Naive B cell (primary cell): ENCODE measurements at places on chromosomes 6 and 20. TPM values are rescaled to one million over a fixed set of nuclear protein-coding genes. Genes with fewer than 3 reads are reported as not detected.

MYLK4 gene
- not detected for polyA plus RNA-seq

LGSN gene
- polyA plus RNA-seq, result not detected

ZFP57 gene
- 1.8 TPM for polyA plus RNA-seq

HTR1E gene
- not detected for polyA plus RNA-seq

ANGPT4 gene
- polyA plus RNA-seq, result not detected

ASIP gene
- polyA plus RNA-seq, result not detected

FUCA2 gene
- 10.7 TPM for polyA plus RNA-seq

C6orf163 gene
- 0.65 TPM for polyA plus RNA-seq

ADGRF5 gene
- polyA plus RNA-seq, result not detected

NKX2-4 gene
- polyA plus RNA-seq, result not detected

VGLL2 gene
- not detected for polyA plus RNA-seq

- no peak for DNase-seq
Measured at GRCh38 chr6:17001188-17001587, 100.7 kb upstream of the STMND1 start.

GRCh38 chr20:5100684-5101347, 18.9 kb downstream of the PCNA start:
- DNase-seq, result peak; percentile 58

DNA sequence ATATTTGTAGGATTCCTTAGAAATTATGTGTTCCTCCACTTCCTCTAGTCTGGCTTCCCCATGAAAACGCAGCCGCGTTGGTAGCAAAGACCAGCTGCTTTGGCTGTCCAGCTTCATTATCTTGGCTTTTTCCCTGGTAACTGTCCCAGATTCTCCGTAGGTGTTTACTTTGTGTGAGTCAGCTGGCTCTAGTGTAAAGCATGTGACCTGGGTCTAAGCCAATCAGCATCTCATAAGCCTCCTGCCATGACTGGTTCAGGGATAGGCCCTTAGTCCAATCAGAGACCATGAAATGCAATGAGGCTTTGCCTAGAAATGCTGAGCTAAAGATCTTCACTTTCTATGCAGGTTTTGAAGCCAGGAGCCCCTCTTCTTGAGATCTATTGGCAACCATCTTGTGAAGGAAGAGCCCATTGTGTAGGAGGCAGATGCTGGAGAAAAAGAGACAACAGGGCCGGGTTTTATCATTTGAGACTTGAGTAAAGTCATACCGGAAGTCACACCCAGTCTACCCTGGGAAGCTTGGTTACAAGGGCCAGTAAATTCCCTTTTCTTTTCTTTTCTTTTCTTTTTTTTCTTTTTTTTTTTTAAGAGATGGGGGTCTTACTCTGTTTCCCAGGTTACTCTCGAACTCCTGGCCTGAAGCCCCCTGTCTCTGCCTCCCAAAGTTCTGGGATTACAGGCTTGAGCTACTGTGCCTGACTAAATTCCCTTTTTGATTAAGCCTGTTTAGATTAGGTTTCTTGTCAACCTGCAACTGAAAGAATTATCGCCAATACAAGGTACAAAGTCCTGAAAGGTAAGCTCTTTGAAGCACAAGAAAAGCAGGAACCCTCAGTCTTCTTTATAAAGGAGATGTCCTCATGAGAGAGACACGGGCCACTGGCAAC, 256.5 kb upstream of the RREB1 start:
- DNase-seq, result no peak

DNA sequence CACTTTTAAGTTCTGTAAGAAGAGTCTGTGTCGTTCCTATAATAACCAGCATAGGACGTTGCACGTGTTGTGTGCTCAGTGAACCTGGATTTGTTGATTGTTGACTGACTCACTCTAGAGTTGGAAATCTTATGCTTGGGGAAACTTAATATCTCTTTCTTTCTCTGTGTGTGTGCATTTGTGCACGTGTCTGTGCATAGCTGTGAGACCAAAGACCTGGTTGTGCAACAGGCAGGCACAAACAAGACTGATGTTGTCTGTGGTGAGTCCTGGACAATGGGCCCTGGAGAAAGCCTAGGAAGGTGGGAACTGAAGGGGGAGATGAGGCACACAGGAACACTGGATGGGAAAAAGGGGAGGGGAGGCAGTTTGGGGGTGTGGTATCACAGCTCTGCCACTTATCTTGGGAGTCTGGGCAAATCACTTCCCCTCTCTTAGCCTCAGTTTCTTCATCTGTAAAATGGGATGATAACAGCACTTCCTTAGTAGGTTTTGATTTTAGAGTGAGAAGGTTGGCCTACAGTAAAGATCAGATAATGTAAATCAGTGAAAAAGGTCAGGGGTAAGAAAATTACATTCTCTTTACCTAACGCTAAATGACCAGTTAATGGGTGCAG, 8.4 kb downstream of the CD40 start:
- DNase-seq, result no peak

- no peak for DNase-seq
Measured at GRCh38 chr6:158033077-158033750, 51.6 kb downstream of the SYNJ2 start.

DNA sequence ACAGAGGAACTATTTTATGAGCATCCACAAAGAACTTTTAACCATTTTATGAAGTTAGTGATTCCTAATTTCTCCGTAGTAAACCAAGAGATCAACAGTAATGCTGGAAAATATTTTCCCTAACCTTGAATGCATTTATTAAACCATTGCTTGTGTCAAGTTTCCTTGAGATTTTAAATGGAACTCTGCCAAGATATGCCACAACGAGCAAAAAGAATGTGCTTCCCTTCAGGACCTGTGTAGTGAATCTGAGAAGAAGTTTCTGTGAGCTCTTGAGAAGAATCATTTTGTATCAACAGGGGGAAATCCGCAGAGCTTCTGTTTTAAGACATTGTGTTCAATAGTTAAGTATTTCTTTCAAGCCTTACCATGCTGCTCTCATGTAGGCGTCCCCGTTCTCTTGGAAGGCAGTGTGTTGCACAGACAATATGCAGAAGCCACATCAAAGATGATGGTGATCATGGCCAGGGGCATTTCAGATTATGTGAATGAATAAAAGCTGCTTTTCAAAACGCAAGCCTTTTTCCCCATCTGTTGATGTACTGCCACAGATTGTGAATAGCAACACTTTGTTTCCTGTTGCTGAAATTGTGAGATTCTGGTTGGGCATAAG, 439.8 kb downstream of the BMP2 start:
- no peak for DNase-seq

GRCh38 chr6:115891111-115891669, 169.5 kb downstream of the FRK start:
- DNase-seq, result no peak

GRCh38 chr6:24969343-24969860, 33.6 kb upstream of the RIPOR2 start:
- DNase-seq, result no peak

- DNase-seq, result no peak
Measured at GRCh38 chr6:19669206-19669605, 168.0 kb upstream of the ID4 start.

GRCh38 chr6:161135695-161136591, 137.9 kb downstream of the AGPAT4 start:
- DNase-seq, result no peak

DNA sequence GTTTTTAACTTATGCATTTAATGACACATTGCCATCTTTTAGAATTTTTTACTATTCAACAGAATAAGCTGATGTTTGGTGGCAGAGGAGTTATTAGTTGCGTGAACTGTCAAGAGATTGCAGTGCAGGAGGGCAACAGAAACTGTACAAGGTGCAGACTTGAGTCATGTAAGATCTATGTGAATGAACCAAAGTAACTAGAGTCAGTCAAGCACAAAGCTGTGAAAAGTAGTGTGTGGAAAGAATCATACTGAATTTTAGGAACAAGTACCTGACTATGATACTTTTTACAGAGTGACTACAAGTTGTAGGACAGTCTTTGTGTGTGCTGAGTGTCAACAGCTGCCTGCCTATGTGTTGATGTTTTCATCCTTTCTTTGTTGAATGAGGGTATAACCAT, 2.7 kb upstream of the C6orf163 start:
- no peak for DNase-seq

- DNase-seq, result no peak
Measured at GRCh38 chr6:107707346-107708275, 116.5 kb downstream of the SCML4 start.

GRCh38 chr20:37393196-37393862, 47.4 kb downstream of the SRC start:
- no peak for DNase-seq

DNA sequence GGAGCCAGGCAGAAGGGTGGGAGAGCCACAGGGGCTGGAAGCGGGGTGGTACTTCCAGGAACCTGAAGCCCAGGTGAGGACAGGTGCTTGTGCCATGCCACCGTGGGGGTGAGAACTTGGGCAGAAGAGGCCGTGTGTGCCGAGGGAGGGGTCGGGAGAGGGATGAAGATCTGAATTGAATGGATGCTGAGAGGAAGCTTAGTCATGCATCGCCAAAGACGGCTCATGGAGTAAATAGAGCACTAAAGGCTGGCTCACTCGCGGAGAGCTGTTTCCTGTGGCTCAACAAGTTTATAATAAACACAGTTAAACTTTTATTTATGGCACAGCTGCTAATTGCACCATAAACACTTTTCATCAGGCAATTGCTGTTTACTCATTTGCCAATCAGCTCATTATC, 21.7 kb upstream of the MYT1 start:
- DNase-seq, result no peak

DNA sequence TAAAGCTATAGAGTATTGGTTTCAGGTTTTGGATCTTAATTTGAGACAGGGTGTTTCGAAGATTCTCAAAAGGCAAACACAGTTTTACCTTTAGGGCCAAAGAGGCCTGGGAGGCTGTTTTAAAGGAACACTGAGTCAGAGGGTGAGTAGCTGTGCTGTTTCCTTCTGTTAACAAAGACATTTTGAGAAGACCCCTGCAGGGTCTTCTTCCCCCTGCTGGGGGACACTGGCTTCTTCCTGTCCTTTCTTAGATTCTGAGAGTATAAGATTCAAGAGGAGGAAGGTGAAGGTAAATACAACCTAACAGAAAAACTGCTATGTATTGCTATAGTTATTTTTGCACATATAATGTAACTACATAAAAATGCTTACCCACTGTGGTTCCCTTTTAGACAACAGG, 19.0 kb downstream of the HS3ST5 start:
- no peak for DNase-seq

- peak; percentile 84 for DNase-seq
Measured at GRCh38 chr6:43509984-43510826, at the start of gene LRRC73. LRRC73 (minus strand) TSS chr6:43510346; CDS start chr6:43509785, 561 bp downstream.

- DNase-seq, result no peak
Measured at GRCh38 chr6:79246891-79247290, 12.4 kb upstream of the HMGN3 start.

- DNase-seq, result no peak
Measured at GRCh38 chr6:152642578-152643375, 5.6 kb upstream of the SYNE1 start.

DNA sequence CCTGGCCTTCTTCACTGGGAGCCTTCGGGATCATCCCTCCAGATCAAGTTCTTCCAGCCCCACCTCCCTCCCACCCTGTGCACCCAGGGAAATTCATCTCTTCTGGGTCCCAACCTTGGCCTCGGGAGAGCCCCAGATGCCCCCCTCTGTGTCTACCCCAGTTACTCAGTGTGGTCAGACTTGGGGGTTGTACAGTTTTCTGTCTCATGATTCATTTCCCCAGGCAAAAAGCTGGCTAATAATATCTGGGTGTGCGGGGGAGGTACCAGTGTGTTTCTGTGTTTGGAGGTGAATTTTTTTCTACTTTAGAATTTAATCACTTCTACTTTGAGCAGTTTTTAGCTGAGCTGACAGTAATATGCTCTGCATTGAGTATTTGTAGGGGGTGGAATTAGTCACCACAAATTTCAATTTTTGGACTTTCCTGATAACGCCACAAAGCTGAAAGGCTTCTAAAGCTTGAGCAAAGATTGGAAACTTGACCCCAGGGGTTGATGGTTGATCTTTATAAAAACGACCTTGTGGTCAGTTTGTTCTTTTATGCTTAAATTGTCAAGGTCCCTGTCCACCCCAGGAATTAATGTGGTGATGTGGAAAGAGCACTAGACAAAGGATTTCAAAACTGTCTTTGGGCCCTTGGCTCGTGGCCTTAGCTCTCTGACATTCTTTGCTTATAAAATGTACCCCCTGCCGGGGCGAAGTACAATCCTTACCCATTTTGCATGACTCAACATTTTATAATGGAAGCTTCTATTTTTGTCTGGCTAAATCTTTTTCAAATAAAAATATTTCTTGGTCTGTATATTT, 284.7 kb upstream of the TAB2 start:
- no peak for DNase-seq

- no peak for DNase-seq
Measured at GRCh38 chr6:131916847-131917246, 34.3 kb downstream of the CCN2 start.

DNA sequence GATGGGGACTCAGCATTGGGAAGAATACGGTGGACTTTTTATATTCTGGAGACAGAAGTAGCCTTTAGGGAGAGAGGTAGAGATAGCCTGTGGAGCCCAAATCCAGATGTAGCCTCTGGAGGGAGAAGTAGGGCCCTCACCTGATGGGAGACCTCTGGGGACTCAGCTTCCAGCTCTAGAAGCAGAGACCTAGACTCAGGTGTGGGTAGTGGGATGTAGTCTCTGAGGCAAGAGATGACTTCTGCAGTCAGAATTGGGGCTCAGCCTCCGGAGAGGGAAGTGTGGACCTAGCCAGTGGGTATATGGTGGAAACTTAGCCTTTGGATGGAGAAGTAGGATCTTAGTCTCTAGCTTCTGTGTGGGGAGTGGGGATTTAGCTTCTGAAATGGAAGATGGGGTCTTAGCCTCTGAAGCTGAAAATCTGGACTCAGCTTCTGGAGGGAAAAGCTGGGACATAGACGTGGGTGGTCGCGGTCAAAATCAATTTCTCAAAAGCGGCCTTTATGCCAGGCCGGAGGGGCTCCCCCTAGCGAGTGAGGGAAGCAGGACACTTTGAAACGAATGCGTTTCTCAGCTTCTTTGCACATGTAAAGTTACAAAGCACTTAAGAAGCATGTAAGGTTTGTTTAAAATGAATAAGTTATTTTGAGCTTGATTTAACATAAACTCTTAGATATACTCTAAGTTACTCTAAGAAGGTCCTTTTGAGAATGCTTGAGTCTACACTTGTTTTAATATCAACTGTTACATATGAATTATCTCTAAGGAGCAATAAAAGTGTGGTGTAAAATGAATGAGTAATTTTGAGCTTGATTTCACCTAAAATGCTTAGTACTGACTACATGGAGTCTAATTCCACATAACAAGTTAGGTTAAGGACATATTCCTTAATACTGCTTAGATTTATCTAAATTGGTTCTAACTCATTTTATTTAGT, 12.9 kb upstream of the ZNF343 start:
- peak; percentile 39 for DNase-seq

- DNase-seq, result no peak
Measured at GRCh38 chr6:13469693-13470092, 17.7 kb downstream of the GFOD1 start.

DNA sequence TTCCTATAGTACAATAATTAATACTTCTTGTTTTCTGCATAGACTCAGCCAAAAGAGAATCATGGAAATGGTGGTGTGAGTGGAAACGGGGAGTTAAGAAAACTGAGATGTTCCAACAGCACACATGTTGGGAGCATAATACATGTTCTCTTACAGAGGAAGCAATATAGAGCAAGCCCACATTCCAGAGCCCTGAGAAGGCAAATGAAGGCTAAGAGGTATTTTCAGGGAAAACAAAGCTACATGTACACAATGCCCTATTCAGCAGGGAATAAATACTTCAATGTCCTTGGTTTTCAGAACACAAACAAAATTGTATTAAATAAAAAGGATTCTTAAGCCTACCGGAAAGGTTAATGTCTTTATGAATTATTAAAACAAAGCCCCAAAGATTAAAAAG, 35.1 kb upstream of the SMIM8 start:
- DNase-seq, result no peak

GRCh38 chr6:78799682-78800081, 67.7 kb upstream of the IRAK1BP1 start:
- DNase-seq, result no peak

GRCh38 chr6:34073540-34073939, 72.3 kb downstream of the GRM4 start:
- no peak for DNase-seq
